ENCODE measurements at places on chromosomes 1 and 21.

DNA sequence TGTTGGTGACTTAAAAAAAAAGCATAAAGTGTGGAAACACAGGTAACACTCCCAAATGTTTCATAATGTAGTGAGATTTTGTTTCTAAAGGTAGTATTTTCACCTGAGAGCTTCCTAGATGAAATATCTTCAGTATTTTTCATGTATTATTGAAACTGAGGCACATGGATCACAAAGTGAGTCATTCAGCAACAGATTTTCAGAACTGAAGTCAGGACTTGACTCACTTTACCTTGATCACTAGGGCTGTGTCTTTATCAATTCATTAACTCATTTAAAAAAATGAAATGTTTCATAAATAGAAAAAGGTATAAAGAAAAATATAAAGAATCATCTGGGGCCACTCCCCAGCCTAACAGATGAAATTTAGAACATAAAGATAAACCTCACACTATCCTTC, 66.5 kb upstream of the RCC1 start:
- no peak for DNase-seq

DNA sequence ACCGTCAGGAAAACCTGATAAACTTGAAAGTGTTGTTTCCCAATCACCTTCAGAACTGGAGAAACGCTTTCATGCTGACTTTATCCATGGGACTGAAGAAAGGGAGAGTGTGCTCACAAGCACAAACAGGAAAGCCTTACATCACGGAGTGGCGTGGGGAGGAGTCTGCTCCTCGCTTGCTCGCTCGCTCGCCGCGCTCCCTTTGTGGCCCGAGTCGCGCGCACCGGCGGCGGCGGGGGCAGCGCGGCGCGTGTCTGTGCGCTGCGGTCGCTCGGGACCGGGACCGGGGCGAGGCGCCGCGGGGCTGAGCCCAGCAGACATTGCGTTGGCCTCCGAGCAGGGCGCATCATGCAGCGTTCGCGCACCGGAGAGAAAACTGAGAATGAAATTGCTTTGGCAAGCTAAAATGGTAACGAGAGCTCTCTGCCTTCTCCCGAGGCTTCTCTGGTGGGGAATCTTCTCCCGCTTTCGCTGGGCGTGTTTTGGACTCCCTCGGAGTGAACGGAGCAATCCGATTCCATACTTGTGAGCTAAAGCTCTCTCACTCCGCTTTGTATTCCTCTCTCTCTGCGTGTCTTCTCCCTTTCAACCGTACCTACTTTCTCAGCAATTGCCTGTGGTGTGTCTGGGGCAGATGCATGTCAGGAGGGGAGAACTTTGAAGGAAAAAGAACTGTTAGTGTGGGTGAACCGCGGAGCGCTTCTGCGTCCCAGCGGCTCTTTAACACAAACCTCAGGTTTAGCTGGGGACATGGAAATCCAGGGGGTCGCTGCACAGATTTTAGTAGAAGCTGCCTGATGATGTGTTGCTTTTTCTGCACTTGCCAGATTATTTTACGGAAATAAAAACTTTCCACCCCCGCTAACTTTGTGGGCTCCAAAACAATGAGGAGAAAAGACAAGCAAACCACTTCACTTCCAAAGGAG, at the start of gene RGL1:
TSS of gene RGL1 (plus strand) at position 205 of the 926 bp plus-strand sequence. CDS start at position 383, 178 bp downstream.
- peak; percentile 78 for DNase-seq

DNA sequence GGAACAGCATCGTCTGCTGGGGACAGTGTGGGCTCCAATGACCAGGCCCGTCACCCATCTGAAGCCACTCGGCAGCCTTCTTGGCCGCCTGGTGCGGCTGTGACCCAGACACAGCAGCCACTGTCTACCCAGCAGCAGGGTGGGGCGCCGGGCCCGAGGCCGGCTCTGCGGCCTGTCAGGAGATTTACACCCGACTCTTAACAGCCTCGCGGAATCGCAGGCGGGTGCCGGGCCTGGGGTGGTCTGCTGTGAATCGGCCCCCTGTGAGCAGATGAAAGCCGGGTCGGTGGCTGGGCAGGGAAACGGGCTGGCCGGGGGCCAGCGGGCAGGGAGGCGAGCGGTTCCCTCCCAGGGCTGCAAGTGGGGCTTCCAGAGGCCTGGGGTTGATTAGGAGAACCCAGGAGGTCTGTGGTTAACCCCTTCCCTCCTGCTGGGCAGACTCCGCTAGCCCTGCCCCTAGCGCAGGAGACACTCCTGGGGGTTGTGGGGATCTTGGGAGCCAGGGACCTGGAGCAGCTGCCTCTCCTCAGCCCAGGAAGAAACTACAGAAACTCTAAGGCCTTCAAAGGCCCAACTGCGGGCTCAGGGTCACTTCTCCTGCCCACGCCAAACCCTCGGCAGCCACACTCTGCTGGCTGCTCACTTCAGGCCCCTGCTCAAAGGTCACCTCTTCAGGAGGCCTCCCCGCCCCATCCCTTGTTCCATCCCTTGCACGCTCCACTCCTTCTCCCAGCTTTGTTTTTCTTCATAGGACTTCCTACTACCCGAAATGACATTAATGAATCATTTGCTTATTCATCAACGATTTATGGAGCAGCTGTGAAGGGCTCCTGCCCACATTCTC, 15.6 kb downstream of the RUNX3 start:
- DNase-seq, result no peak

DNA sequence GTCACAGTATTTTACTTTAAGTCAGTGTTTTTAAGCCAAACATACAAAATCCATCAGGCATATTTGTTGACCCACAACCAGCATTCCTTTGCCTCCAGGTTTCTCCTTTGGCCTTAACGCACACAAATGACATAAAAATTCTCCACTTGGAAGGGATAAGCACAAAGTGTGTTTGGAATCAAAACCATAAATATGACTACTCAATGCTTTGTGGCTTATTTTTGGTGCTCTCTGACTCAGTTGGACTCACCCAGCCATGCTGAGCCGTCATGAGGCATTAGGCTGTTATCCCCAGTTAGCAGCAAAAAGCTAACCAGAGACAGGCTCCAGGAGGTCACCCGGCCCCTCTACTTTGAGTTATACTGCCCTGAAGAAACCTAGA, 948 bp downstream of the PRUNE1 start:
- no peak for DNase-seq

GRCh38 chr1:108570128-108570527, 10.2 kb downstream of the EEIG2 start:
- DNase-seq, result peak; percentile 54

DNA sequence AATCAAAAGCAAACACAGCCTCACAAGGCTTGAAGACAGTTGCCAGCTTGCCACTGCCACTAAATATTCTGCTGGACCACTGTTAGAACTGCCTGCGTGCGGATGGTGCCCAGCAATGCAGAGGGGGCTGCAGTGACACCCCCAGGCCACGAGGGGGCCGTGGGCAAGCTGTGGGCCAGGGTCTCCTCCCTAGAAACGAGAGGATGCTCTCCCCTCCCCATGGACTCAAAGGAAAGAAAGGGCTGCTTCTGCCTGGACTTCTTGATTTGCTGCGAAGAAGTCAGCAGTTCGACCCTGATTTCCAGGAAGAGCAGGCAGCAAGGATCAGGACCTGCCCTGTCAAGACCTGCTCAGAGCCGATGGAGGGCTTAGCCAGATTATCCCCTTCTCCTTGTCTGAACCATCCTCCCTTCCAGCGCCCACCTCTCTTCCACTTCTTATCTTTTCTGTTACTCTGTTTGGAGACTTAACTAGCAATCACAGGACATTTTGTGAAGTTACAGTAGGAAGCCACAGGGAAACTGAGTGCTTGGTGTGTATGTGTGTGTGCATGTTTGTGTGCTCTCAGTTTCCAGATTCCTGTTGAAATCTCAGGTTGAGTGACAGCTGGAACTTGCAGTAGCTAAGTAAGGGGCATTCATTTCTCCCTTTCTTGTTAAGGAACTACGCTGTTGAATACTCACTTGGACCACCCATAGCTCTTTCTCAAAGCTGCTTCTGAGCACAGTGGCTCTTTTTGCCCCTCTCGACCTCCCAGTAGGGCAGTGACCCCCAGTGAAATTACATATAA, 2.7 kb downstream of the MAN1C1 start:
- DNase-seq, result no peak

DNA sequence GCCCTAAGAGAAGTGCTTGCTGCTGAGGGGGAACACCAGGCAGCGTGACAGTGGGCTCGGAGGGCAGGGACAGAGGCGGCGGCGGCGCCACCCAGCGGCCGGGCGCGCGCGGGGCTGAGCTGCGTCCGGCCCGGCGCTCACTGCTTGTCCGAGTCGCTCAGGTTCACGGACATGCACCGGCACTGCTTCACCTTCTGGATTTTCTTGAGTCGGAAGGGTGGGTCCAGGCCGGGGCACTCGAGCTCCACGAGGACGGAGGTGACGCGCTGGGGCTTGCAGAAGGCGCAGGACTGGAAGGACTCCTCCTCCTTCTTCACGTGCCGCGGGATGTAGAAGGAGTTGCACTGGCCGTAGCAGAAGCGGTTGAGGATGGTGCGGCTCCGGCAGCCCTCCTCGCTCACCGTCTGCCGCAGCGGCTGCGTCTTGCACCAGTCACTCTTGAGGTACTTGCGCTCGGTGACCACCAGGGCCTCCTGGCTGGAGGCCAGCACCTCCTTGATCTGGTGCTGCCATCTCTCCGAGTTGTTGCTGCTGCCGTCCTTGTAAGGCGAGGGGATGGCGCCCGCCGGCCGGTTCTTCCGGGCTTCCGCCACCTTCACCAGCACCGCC, 119.0 kb downstream of the GREM2 start:
- DNase-seq, result no peak

DNA sequence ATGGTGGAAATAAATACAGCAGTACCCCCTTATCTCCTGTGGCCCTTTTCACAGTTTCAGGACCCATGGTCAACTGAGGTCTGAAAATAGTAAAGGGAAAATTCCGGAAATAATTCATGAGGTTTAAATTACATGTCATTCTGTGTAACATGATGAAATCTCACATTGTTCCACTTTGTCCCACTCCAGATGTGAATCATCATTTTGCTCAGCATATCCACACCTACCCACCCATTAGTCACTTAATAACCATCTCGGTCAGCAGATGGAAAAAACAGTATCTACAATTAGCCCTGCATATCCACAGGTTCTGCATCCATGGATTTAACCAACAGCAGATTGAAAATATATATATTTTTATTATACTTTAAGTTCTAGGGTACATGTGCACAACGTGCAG, 86.9 kb upstream of the GORAB start:
- peak; percentile 28 for DNase-seq

GRCh38 chr1:69110851-69111250, 456.9 kb upstream of the LRRC7 start:
- no peak for DNase-seq

DNA sequence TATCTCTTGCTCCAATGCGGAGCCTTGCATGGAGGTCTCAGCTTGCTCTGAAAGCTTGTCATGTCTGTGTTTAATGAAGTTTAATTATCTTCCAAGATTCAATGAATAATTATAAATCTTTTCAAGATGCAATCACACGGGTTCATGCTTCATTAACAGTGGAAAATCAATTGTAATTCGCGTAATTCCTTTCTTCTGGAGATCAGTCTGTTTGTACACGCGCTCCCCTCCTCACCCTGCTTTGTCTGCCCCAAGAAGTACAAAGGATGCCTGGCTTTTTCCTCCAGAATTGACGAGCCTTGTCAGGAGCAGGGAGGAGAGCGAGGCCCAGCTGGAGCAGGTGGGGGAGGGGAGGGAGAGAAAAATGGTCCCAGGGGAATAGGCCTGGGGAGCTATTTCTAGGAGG, 65.0 kb upstream of the DISP3 start:
- DNase-seq, result no peak

GRCh38 chr1:81529014-81529413, 271.7 kb upstream of the ADGRL2 start:
- no peak for DNase-seq

GRCh38 chr1:42165511-42166210, 1.1 kb upstream of the GUCA2A start:
- peak; percentile 95 for DNase-seq

GRCh38 chr1:237701534-237701933, 189.2 kb downstream of the ZP4 start:
- no peak for DNase-seq

- DNase-seq, result no peak
Measured at GRCh38 chr1:71850936-71851335, 431.4 kb downstream of the NEGR1 start.

GRCh38 chr1:185400052-185400451, 83.0 kb upstream of the IVNS1ABP start:
- DNase-seq, result no peak

- DNase-seq, result no peak
Measured at GRCh38 chr1:10714337-10715114, 81.9 kb downstream of the CASZ1 start.

DNA sequence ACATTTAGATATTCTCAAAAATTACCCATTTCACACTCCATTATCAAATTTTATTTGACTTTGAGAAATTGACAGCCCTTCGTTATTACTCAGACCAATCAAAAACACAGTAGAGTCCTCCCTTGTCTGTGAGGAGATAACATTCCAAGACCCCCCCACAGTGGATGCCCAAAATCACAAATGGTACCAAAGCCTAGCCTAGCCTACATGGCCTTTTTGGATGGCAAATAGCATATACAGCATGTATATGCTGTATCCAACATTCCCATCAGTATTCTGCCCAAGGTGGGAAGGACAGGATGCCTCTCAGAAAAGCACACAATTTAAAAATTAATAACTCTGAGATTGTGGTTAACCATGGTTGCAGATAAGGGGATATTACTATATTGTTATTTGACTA, 17.3 kb downstream of the SFPQ start:
- no peak for DNase-seq

GRCh38 chr1:203584035-203584434, 42.6 kb upstream of the ATP2B4 start:
- DNase-seq, result no peak

DNA sequence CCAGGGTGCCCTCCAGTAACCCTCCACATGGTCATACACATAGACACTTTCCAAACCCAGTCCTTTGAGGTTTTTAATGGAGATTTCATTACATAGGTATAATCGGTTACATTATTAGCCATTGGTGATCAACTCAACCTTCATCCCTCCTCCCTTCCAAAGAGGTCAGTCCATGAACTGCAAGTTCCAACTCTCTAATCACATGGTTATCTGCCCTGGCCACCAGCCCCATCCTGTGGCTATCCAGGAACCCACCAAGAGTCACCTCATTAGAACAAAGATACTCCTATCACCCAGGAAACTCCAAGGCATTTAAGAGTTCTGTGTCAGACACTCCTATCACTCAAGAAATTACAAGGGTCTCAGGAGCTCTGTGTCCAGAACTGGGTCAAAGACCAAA, 12.2 kb downstream of the ATP1A4 start:
- no peak for DNase-seq

Data from foreskin keratinocyte (primary cell).